ENCODE measurements at places on chromosomes 7 and 10. TPM values are rescaled to one million over a fixed set of nuclear protein-coding genes. Genes with fewer than 3 reads are reported as not detected.

The GIMAP1 gene
- total RNA-seq, result 11.8 TPM

The CLDN4 gene
- total RNA-seq, result 0.25 TPM

The AKR1C8 gene
- not detected for total RNA-seq

The PSMC2 gene
- 147 TPM for total RNA-seq

- no peak overlapping the region for H3K27ac ChIP-seq
- H3K4me1 ChIP-seq, result peaks cover 14% of the 10 kb centered on the region
- DNase-seq, result no peak
- no peak overlapping the region for H3K4me3 ChIP-seq
- H3K36me3 ChIP-seq, result no peaks in the 10 kb centered on the region
These were observed 2.9 kb downstream of the COA1 start for GRCh38 chr7:43726466-43726865.

The CPVL gene
- total RNA-seq, result not detected

- no peak overlapping the region for H3K4me3 ChIP-seq
- H3K27ac ChIP-seq, result peak overlapping the region; percentile 97
- H3K27me3 ChIP-seq, result no peaks in the 10 kb centered on the region
These were observed 1.5 kb upstream of the SFR1 start for GRCh38 chr10:104120512-104120902.

- H3K36me3 ChIP-seq, result no peaks in the 10 kb centered on the region
- H3K4me1 ChIP-seq, result no peaks in the 10 kb centered on the region
- H3K4me3 ChIP-seq, result no peak overlapping the region
- H3K27ac ChIP-seq, result no peak overlapping the region
These were observed 43.5 kb upstream of the FXYD4 start for GRCh38 chr10:43327986-43328385.

DNA sequence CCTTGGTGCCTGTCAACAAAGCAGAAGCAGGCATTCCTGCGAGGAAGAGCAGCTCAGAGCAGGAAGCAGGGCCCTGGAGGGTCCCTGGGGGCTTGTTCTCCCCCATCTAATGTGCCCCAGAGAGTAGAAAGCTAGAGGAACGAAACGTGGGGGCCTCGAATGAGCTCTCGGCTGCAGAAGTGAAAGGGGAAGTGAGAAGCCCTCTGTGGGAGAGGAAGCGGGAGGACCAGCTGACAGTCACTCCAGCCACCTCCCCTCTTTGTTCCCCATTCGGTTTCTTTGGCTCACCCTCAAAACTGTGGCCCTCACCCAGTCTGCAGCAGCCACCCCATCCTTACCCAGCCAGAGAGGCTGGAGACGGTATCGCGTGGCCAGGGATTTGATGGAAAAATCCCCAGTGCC is 25.0 kb downstream of the C10orf105 start:
- H3K36me3 ChIP-seq, result no peaks in the 10 kb centered on the region
- H3K4me3 ChIP-seq, result no peak overlapping the region
- peak; percentile 11 for DNase-seq
- H3K27me3 ChIP-seq, result peaks cover 11% of the 10 kb centered on the region
- peaks cover 24% of the 10 kb centered on the region for H3K4me1 ChIP-seq
- H3K27ac ChIP-seq, result no peak overlapping the region

The GPR15LG gene
- total RNA-seq, result not detected

GRCh38 chr7:24864214-24864817 is 107.1 kb upstream of the GSDME start:
- DNase-seq, result no peak
- no peaks in the 10 kb centered on the region for H3K27me3 ChIP-seq

GRCh38 chr10:48336978-48337599 is 30.6 kb downstream of the MAPK8 start:
- no peaks in the 10 kb centered on the region for H3K4me1 ChIP-seq
- DNase-seq, result no peak
- H3K4me3 ChIP-seq, result no peak overlapping the region
- no peaks in the 10 kb centered on the region for H3K36me3 ChIP-seq
